ENCODE measurements at places on chromosomes 13 and 19. TPM values are rescaled to one million over a fixed set of nuclear protein-coding genes. Genes with fewer than 3 reads are reported as not detected.

PROZ gene
- not detected for total RNA-seq

DNA sequence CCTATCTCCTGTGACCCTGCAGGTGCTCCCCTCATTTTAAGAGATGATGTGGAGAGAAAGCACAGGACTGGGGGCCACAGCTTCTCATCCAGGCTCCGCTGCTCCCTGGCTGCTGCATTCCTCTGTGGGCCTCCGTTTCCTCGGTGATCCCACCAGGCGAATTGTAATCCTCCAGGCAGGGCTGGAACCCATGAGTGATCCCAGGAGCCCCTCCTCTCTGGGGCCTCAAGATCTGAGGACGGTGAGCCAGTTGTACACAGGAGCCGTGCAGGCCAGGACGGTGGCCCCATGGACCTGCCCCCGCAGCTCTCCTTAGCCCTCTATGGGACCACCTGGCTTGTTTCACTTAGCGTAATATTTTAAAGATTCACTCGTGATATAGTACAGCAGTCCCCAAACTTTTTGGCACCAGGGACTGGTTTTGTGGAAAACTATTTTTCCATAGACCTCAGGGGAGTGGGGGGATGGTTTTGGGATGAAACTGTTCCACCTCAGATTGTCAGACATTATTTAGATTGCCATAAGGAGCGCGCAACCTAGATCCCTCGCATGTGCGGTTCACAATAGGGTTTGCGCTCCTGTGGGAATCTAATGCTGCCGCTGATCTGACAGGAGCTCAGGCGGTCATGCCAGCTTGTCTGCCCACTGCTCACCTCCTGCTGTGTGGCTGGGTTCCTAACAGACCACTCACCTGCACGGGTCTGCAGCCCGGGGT is 5.6 kb downstream of the FFAR3 start:
- peaks cover 7% of the 10 kb centered on the region for H3K27me3 ChIP-seq
- no peak overlapping the region for H3K27ac ChIP-seq
- no peak overlapping the region for H3K4me3 ChIP-seq
- no peaks in the 10 kb centered on the region for H3K36me3 ChIP-seq
- DNase-seq, result no peak

- no peaks in the 10 kb centered on the region for H3K36me3 ChIP-seq
- H3K27ac ChIP-seq, result no peak overlapping the region
- no peak overlapping the region for H3K4me3 ChIP-seq
- peaks cover 17% of the 10 kb centered on the region for H3K4me1 ChIP-seq
- H3K27me3 ChIP-seq, result no peaks in the 10 kb centered on the region
These were observed 216.5 kb downstream of the RFC3 start for GRCh38 chr13:34034411-34034810.

PIBF1 gene
- total RNA-seq, result 12.5 TPM

GRCh38 chr13:29532116-29532515 is 63.4 kb downstream of the SLC7A1 start:
- H3K27ac ChIP-seq, result no peak overlapping the region
- DNase-seq, result no peak
- H3K27me3 ChIP-seq, result no peaks in the 10 kb centered on the region
- H3K4me3 ChIP-seq, result no peak overlapping the region
- H3K36me3 ChIP-seq, result peaks cover 61% of the 10 kb centered on the region
- no peaks in the 10 kb centered on the region for H3K4me1 ChIP-seq

GRCh38 chr19:23916991-23917390 is 2.3 kb downstream of the ZNF726 start:
- H3K4me3 ChIP-seq, result no peak overlapping the region
- peaks cover 45% of the 10 kb centered on the region for H3K36me3 ChIP-seq
- DNase-seq, result no peak
- H3K27ac ChIP-seq, result no peak overlapping the region
- H3K4me1 ChIP-seq, result no peaks in the 10 kb centered on the region

- H3K27me3 ChIP-seq, result no peaks in the 10 kb centered on the region
- H3K4me1 ChIP-seq, result no peaks in the 10 kb centered on the region
- H3K36me3 ChIP-seq, result peaks cover 9% of the 10 kb centered on the region
- no peak overlapping the region for H3K4me3 ChIP-seq
- H3K27ac ChIP-seq, result no peak overlapping the region
These were observed 40.6 kb downstream of the CCDC122 start for GRCh38 chr13:43838909-43839308.

DNA sequence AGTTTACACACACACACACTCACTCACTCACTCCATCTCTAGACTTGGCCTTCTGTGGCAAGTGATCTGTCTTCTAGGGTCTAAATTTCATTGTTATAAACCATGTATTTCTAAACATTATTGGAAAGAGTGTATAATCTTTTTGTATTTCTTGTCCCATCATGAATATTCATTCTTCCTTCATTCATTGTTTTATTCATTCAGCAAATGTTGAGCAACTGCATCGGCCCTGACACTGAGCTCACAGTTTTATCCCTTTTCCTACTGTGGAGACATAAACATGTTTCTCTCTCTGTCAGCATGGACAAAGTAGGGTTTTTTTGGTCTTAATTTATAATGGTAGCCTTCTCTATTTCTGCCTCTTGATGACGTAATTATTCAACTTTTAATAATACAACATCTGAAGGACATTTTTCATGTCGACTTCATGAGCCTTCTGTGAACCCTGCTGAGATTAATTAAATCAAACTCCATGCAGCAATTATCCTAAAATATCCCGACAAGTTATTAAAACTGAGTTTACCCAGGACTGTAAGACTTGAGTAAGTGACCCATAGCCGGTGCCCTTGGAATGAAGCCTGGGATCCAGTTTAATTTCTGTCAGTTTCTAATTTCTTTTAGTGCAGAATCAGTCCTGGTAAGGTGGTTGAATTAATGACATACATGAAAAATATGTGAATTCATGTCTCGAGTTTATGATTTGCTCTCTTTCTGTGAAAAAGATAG is 7.3 kb downstream of the SPATA13 start:
- H3K27ac ChIP-seq, result no peak overlapping the region
- H3K36me3 ChIP-seq, result peaks cover 28% of the 10 kb centered on the region
- DNase-seq, result no peak
- H3K4me3 ChIP-seq, result no peak overlapping the region

ZNF571 gene
- total RNA-seq, result 4.4 TPM

SMAD9 gene
- 0.71 TPM for total RNA-seq
